HAP-1 (cell line): ENCODE measurements at places on chromosomes 5 and 9.

DNA sequence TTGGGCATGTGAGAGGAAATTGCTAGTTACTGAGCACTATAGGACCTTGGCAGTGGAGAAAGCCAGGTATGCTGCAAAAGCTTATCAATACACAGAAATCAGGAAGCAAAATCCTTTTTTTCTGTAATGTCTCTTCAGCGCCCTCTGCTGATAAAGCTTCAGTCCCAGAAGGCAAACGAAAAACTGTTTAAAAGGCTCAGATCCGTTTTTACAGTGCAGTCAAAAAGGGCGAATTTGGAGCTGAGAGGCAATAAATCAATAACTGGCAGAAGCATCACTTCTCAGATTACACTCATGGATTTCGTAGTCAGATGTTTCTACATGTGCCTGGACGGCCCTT, 1.1 kb upstream of the MAN2A1 start:
- peak; percentile 40 for DNase-seq

- peak; percentile 45 for DNase-seq
These were observed 33.1 kb downstream of the APTX start for GRCh38 chr9:32968101-32969011.

DNA sequence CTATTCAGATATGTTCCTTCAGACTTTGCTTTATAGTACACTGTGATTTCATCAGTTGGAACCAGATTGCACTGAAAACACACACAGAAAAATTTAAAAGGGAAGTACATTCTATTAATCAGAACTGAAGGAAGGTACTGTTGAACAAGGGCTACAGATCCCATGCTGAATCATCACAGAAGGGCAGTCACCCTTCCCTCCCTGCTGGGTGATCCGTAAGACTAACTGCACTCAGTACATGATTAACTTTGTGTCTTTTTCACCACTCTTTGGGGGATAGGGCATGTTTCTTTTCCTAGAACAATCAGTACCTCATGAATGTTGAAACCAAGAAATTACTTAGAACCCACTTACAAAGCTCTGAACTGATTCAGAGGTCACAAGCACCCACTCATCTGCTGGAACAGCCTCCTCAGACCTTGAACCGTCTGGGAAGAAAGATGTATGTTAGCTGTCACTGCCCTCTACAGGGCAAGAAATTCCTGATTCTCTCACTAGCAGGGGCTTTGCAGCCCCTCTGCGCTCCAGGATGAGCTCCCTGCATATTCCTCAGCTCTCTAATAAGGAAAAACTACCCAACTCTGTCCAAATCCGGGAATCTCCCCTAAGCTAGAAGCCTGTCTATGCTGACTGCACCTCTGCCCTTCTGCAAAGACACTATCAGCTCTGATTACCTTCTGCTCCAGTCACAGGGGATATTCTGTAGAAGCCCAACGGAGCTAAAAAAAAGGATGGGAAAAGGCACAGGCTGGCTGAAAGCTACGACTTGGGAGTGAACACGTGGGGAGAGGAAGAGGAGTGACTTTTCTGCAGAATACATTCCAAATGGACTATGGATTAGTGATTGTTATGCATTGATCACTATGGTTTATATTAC, 51.0 kb downstream of the IARS1 start:
- no peak for DNase-seq

DNA sequence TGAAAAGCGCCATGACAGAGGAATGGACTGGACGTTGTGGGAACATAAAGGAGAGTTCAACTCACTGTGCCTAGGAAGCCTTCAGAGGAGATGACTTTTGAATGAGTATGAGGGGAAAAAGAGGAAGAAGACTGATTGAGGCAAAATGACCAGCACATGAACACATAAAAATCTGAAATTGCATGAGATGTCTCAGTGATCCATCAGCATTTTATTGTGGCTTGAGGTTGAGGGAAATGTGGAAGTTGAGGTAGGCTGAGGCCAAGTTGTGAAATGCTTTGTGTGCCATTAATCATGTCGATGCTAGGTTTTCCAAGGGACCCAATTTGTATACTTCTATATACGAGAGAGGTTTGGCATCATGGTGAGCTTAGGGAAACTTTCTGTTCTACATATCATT, 140.9 kb upstream of the TLX3 start:
- DNase-seq = no peak

GRCh38 chr5:133348406-133348805, 263.9 kb downstream of the FSTL4 start:
- DNase-seq = no peak

DNA sequence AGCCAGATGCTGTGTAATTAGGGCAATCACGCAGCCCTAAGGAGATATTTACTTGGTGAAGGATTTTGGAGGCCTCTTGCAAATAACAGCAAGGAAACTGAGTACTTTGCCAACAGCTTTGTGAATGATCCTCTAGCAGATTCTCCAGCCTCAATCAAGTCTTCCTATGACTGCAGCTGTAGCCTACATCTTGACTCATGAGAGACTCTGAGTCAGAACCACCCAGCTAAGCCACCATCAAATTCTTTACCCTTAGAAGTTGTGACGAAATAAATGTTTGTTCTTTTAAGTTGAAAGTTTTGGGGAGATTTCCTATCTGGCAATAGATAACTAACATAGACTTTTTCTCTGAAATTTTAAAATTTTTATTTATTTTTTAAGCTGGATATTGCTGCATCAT, 237.6 kb upstream of the CCNH start:
- no peak for DNase-seq

- DNase-seq = no peak
These were observed 87.1 kb upstream of the CKMT2 start for GRCh38 chr5:81146031-81146430.

GRCh38 chr9:19113964-19114679, 11.4 kb upstream of the HAUS6 start:
- no peak for DNase-seq

DNA sequence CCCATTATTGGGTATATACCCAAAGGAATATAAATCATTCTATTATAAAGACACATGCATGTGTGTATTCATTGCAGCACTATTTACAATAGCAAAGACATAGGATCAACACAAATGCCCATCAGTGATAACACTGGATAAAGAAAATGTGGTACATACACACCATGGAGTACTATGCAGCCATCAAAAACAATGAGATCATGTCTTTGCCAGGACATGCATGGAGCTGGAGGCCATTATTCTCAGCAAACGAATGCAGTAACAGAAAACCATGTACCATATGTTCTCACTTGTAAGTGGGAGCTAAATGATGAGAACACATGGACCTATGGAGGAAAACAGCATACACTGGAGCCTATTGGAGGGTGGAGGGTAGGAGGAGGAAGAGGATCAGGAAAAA, 402.4 kb downstream of the CSNK1G3 start:
- DNase-seq = no peak

DNA sequence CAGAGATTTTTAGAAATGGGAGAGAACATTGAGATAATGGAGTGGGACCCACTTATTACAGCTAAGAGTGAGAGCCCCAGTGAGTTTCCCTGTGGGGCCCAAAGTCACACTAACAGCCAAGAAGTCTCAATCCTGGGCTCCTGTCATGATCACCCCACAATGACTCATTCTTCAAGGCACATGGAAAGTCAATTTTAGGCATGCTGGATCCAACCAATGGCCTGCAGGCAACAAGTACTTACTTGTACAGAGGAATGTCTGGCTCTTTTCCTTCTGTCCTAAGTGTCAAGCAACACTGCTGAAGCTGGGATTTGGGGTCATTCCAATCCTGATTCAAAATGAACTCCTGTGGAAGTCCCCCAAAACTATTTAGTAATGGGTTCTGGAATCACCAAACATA, 123.1 kb downstream of the DROSHA start:
- DNase-seq = no peak

DNA sequence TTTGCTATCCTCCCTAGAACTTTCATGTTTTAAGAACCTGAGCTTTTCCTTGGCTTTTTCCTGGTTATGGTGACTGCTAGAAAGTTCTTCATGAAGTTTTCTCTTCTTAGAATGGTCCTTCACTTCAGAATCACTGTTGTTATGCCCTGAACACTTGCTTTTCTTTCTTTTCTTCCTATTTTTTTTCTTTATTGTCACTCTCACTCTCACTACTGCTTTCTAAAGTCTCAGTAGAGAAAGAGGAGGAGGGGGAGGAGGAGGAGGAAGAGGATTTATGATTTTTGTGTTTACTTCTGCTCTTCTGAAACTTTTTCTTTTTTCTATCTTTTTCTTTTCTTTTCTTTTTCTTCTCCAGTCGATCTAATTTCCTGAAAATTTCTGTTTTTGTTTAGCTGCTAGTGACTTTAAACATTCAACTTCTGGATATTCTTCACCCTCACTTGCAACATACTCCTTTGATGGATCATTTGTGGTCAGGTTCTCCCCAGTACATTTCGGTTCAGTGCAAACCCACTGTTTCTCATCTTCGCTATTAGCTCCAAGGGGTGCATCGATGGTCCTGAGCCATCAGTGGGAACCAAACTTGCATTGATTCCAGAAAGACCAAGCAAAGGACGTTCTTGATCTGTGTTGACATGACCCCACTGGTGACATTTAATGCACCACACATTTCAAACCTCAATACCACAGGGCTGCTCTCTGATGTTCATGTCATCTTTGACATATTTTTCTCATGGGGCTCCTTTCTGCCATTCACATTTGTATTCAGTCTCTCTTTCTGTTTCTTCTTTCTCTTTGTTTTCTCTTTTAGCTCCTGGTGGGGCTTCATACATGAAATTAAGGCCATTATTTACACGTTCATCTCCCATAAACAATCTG, 81.6 kb upstream of the HAND1 start:
- DNase-seq = no peak

- no peak for DNase-seq
These were observed 40.3 kb downstream of the DBH start for GRCh38 chr9:133676450-133676849.

- DNase-seq = no peak
These were observed 73.5 kb downstream of the TRIM36 start for GRCh38 chr5:115096034-115096769.

GRCh38 chr5:82218374-82219156, 59.6 kb downstream of the RPS23 start:
- DNase-seq = no peak

DNA sequence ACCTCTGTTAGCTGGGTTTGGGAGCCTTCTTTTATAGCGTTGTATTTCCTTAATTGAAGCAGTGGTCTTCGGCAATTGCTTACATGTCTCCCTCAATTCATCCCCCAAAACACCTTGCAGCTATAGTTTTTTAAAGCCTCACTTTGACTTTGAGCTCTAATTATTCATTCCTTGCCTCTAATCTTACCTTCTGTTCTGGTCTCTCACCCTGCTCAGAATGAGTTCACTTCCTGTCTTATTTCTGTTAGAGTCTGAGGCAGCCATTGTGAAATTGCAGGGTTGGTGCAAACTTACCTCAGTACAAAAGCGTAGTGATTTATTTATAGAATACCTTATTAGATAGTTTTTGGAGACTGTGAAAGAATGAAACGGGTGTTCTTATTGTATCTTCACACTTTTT, 35.0 kb downstream of the AOPEP start:
- no peak for DNase-seq

DNA sequence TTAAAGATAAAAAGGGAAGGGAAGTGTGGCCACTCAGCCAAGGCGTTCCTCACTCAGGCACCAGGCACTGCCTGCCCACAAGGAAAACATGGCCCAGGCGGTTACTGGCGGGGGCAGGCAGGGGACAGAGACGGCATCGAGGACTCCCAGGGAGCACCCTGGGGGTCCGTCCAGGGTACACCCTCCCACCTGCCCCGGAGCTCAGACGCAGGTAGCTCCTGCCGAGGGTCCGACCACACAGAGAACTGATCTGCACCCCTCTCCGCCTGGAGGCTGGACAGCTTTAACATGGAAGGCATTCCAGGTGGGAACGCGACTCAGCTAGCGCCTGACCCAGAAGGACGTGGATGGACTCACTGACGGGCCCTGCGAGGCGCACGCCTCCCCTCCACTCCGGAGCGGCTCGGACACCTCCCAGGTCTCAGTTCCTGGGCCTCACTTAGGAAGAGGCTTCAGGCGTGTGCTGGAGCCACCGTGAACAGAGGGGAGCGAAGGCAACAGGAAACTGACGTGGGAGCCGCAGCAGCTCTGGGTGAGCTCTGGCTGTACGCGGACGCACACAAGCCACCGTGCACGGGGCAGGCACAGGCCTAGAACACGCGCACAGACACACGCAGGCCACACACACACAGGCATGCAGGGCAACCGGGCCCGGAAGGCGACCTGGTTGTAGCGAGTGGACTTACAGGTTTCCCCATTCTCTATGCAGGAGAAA, 47.5 kb downstream of the NKD2 start:
- DNase-seq = no peak

- no peak for DNase-seq
These were observed 215.0 kb upstream of the PANK3 start for GRCh38 chr5:168793841-168794837.

- peak; percentile 72 for DNase-seq
These were observed 9.8 kb upstream of the PRLR start for GRCh38 chr5:35239911-35240610.

GRCh38 chr5:72122602-72123001, 15.3 kb downstream of the MAP1B start:
- DNase-seq = no peak

DNA sequence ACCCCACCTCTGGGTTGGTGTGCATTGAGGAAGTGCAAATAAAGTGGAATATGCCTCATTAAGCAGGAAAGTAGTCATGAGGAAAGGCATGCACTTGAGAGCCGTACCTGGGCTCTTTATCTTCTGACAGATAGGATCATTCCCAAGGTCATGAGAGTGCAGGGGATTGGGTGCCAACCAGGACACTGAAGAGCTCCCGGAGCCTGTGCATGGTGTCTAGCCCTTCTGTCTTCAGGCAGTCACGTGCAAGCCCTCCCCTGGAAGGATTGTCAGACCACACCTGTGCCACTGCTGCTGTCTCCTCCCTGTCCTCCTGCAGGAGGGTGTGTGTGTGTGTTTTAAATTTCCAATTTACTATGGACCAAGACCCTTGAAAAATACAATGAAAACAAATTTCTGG, 69.6 kb downstream of the PDE8B start:
- DNase-seq = no peak

DNA sequence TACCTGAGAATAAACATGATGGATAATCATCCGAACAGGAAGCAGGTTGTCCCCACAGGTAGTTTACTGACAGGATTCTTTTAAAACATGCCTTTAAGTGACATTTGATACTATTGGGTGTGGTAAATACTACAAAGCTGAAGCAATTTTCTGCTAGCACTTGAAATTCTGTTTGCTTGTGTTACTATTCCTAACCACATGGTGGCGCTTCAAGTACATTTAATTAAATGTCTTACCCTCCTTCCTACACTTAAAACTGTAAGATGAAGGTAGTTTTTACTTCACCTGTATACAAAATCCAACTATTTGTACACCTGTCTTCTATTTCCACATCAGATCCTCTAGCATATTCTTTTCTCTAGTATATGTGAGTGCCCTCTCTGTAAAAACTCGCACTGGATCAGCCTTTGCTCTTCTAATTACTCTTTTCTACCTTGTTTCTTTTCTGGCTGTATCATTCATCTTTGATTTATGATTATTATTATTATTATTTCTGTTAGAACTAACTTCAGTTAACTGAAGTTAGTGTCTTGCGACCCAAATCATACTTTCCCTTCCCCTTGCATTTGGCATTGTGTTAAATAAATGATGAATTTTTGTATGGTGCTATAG, 18.4 kb downstream of the SLC25A46 start:
- peak; percentile 36 for DNase-seq

- DNase-seq = no peak
These were observed 24.9 kb downstream of the CNOT6 start for GRCh38 chr5:180519098-180519497.
